ENCODE measurements at places on chromosomes 1 and 21.
A peak's percentile ranks its signal among the peaks of the same experiment; 100 is the strongest.

DNA sequence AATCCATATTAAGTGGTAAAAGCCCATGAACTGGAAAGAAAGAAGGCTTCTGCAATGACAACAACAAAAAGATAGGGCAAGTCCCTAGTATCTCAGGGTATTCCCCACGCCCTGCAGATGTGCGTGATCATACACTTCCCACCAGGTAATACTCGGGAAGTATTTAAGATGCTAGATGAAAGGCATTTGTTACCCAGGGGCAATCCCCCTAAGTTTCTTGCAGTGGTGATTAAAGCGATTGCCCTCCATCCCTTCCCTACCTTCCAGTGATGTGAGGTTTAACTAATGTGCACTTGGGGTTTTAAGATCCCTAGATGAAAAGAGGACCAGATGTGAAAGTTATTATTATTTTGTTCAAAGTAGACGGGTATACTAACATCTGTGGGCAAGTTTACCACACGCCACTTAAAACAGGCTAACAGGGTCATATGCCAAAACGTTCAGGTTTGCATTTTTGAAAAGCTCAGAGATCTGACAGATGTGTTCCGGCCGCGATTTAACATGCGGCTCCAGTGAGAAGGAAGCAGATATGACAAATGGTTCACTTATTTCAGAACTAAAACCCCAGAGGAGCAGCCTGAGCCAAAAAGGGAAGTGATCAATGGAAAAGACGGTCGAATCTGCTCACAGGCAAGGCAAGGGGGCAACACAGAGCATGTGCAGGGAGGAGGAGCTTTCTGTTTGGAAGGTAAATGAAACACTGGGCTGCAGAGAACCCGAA lies 17.4 kb downstream of the TIAM1 start:
- DNase-seq = no peak

DNA sequence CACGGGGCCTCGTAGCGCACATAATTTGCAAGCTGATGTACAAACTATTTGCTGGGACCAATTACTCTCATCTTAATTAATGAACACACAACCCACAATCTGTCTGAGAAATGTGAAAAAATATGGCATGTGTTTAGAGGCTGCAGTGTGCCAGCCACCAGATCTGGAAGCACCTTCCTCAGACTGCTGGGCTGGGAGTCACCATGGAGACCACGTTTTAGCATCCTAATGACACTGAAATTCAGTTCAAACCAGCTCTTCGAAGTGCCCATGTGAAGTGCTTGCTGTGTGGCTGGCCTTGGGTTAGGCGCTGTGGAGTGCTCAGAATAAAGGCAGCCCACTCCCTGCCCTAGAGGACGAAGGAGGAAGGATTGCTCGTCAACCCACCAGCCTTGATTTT lies 482.4 kb downstream of the OMA1 start:
- no peak for DNase-seq

DNA sequence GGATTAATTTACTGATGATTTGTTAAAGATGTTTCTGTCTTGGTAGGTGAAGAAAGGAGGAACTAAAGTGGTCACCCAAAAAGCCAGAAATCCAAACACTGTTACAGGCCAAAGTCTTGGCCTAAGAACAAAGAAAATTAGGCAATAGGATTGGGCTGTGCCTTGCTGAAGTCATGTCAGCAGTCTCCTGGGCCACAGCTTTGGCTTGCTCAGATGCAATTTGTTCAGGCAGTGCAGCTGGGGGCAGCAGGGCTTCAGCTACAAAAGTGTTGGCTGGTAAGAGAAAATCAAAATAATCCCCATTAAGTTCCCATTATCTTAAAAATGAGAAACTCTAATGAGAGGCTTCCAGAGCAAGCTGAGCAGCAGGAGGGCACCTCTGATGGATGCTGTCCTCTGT lies 14.0 kb upstream of the RAP1A start:
- no peak for DNase-seq

DNA sequence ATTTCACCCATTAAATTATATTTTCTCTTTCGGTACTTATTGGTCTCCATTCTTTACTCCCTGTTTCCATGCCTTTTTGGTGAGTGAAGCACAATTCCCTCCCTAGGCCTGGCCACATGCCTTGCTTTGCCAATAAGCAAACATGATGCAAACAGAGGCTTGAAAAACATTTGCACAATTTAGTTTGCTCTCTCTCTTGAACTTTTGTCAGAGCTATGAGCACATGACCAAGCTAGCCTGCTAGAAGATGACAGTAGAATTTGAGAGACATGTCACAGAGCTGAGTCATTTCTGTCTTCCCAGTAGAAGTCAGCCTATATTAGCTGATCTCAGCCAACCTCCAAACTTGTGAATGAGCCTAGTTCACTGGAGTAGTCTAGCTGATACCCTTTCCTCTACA lies 24.6 kb downstream of the ANGPTL3 start:
- no peak for DNase-seq

DNA sequence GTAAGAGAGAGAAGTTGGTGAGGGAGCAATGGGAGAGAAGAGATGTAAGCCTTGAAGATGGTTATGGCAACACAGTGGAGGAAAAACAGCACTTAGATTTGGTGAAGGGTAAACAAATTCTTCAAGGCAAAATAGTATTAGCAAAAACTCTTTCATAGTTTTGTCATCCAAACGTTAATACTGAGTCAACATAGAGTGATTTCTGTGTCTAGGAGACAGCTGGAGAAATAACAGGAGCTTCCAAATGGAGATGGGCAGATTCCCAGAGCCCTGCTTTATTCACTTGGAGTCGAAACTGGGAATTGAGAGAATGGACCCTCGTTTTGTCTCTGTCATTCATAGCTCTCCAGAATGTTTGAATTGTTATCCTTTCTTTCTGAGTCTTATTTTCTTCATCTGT lies 68.3 kb downstream of the PLA2G4A start:
- no peak for DNase-seq

DNA sequence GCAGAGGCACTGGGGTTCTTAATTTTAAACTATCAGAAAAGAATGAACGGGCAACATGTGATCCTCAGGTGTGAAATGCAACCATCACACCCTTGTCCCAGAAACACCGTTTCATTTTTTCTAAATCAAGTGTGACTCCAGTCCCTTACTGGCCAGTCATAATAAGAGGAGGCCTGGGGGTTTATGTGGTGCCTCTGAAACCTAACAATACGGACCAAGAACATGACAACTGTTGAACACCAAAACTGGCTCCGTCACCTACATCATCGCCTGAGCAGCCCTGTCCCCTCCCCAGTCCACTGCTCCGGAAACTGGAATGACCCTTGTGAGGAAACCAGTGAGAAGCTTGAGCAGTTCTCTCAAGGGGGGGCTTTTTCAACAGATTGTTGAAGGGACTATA lies 55.9 kb upstream of the KIF26B start:
- DNase-seq = no peak

GRCh38 chr1:243288062-243288461 lies 32.2 kb downstream of the SDCCAG8 start:
- no peak for DNase-seq

DNA sequence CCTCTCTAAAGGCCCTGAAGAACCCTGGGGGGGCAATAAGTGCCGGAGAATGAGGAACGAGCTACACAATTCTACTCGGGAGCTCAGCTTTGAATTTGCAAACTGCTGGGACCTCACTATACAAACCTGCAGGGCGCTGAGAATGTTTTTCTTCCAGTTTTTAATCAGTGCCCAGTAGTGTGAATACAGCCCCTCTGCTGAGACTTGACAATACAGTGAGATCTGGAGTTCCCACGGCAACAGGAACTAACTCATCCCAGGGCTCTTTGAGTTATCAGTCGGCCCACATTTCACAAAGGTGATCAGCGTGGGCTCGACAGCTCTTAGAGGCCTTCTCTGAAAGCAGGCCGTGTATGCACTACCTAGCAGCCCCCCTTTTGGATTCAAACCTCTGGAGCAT lies 41.7 kb downstream of the TMEM53 start:
- peak; percentile 53 for DNase-seq

DNA sequence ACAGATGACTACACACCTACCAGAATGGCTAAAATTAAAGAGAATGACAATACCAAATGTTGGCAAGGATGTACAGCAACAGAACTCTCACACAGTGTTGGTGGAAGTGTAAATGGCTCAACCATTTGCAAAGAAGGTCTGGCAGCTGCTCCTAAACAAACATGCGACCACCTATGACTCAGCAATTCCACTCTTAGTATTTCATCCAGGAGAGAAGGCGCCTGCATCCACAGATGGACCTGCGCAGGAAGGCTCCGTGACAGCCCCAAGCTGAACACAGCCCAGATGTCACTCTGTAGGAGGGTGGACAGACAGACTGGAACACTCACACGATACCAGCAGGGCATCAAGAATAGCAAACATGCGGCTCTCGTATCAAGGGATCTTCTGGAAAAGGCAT lies 6.7 kb downstream of the PTTG1IP start:
- DNase-seq = no peak

DNA sequence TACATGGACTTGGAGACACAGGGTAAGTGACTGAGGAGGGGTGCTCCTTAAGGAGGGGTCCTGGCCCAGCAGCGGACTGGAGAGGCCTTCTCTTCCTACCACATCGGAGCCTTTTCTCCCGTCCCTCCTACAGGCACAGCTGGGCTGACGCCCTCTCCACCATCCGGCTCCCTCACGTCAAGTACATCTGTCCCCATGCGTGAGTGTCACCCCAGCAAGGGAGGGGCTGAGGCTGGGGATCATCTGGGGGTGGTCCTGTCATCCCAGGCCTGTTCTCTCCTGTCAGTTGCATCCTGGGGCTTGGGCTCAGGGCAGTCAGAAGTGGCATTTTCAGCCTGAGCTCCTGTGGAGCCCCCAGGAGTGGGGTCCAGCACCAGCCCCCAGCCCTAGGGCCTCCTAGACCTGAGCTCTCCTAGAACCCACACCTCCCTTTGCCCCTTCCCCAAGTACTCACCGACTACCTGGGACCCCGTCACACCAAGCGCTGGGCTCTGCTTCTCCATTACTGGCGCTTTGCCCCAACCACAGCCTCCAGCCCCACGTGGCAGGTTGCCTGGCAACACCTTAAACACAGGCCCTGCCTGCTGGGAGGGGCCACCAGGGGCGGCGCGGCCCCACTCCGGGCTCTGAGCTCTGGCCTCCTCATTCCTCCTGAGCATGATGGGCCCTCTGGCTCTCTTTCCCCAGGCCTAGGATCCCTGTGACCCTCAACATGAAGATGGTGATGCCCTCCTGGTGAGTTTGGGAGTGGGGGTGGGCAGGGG lies 2.3 kb downstream of the LYPLA2 start:
- peak; percentile 41 for DNase-seq

- no peak for DNase-seq
Measured at GRCh38 chr1:214833178-214833756, 230.3 kb downstream of the CENPF start.

DNA sequence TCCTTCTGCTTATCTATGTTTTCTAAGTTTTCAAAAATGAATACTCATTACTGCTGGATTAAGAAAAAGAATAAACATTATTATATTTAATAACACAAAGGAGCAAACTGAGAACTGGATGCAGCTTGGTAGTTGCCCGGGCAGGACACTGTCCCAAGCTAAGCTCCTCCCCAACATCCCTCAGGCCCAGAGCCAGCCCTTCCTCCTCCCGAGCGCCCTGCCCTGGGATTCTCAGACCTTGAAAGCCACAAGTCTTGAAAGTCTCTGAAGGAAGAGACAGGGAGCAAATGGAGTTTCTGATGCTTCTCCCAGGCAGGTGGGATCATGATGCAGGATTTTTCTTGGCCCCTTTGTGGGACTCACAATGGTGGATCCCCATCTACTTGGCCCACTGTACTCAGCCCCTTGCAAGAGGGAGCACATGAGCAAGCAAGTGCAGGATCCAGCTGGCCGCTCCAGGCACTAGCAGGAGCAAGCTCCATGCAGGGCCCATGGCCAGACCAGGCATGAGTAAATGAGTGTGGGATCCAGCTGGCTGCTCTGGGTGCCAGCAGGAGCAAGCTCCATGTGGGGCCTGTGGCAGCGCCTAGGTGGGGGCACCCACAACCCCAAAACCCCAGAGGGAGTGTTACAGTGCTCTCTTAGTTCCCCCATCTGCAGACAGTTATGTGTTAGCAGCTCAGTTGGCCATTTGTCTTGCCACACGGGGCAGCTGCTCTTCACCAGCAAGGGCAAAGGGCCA lies 32.1 kb upstream of the RAB4A start:
- no peak for DNase-seq

- DNase-seq = peak; percentile 34
Measured at GRCh38 chr21:15050568-15051377, 14.0 kb downstream of the NRIP1 start.

GRCh38 chr1:119225265-119225664 lies 84.8 kb upstream of the WARS2 start:
- DNase-seq = no peak

GRCh38 chr1:213568929-213569815 lies 418.6 kb upstream of the PROX1 start:
- DNase-seq = no peak

DNA sequence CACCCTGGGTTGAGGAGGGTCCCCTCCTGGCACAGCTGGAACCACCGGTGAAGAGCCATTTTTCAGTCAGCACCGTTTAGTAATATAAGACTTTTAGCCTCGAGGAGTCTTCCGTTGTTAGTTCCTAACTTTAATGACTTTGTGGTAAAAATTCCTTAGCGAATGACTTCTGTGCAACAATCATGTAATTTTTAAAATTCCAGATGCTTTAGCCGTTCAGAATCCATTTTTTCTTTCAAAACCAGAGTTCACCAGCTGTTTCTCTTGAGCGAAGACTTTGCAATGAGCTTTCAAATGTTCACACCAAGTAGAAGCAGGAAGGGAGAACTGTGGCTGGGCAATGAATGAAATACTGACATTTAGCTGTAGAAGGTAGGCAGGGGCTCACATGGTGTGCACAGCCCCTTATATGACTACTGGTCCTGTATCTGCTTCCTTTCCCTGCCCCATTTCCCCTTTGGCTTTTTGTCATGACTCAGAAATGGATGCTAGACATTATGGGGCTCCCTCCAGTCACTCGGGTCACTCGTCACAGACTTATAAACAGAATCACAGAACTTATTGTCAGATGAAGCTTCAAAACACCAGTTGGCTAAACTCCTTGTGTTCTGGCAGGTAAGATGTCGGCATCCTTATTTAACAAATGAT lies 4.1 kb downstream of the DISC1 start:
- no peak for DNase-seq

GRCh38 chr1:39452081-39452480 lies 39.4 kb upstream of the BMP8A start:
- no peak for DNase-seq

- DNase-seq = no peak
Measured at GRCh38 chr21:18443701-18444100, 40.1 kb upstream of the TMPRSS15 start.

GRCh38 chr1:63795455-63795854 lies 21.6 kb downstream of the ROR1 start:
- no peak for DNase-seq

GRCh38 chr1:178224358-178224757 lies 130.5 kb downstream of the RASAL2 start:
- no peak for DNase-seq

DNA sequence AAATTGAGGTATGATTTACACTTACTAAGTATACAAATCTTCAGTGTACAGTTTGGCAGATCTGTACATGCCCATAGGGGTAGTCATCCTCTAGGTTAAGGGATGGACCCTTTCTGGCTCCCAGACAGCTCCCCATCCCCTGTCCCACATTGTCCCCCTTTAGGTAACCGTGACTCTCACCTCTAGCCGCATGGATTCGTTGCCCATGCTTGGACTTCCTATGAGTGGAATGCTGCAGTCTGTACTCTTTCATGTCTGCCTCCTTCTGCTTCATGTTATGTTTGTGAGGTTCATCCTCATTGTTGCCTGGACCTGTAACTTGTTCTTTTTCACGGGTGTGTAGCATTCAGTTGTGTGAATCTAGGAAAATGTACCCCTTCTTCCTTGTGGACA lies 20.3 kb downstream of the SLC37A1 start:
- DNase-seq = no peak

GRCh38 chr1:183996040-183996384 lies 41.5 kb downstream of the COLGALT2 start:
- no peak for DNase-seq

GRCh38 chr1:161282991-161283390 lies 24.4 kb downstream of the PCP4L1 start:
- DNase-seq = no peak
